ENCODE measurements at places on chromosomes 7 and 10.
A peak's percentile ranks its signal among the peaks of the same experiment; 100 is the strongest.

- DNase-seq: no peak
Measured at GRCh38 chr10:42690449-42691360, 52.3 kb upstream of the ZNF33B start.

DNA sequence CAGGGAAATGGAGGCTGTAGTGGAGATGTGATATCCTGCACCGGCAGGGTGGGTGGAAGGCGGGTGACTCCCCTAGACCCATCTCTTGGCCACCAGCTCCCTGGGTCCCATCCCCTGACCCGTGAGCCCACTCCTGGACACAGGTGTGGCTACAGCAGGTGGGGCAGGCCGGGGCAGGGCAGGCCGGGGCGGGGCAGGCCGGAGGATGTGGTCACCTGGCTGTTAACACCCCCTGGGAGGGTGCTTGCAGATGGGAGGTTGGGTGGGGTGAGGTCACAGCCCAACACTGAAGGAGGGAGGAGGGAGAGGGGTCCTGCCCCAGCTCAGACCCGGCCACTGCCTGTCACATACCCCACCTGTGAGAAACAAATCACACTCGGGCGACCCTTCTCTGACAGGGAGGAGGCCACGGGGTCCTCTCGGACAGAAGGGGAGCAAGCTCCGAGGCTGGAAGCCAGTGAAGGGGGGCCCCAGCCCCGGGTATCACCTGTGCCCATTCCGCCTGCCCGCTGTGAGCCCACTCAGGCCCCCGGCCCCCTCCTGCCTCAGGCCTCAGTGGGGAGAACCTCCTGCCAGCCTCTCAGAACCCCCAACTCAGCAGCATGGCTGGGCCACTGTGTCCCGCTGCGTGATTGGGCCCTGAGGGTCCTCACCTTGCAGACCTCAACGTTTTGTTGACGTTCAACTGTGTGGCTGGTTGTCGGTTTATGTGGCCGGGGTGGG, 74.0 kb downstream of the MICALL2 start:
- DNase-seq: no peak

DNA sequence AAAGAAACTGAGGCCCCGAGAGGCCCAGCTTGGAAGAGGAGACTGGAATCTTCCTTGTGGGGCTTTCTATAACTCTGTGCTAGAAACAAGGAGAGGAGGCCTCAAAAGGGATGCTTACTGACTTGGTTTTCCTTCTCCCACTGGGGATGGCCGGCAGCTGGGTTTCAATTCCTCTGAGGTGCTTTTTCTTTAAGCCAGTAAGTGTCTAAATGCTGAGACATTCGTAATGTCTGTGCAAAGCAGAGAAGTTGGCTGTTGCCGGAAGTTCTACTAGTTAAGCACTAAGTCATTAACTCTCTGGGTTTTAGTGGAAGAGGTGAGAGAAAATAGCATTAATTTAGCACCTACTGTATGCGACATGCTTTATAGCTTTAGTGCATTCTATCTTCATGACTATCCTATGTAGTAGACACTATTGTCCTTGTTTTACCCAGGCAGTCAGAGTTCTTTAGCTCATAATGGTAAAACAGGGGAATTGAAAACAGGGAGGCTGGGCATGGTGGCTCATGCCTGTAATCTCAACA, 135.2 kb downstream of the RGS10 start:
- no peak for DNase-seq

DNA sequence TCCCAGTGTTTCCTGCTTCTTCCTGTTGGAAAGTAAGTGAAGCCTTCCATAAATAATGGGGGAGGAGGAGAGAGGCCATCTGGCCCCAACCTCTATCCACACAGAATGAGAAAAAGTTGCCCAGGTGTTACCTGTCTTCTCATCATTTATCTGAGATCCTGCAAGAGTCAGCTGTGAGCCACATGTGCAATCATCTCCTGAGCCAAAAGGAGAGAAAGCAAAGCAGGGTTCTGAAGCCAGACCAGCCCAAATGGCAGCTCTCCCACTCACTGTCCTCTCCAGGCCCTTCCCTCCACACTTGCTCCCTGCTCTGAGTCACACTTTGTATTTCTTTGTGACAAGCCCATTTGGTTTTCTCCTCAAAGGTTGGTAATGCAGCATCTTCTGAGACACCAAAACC, 65.9 kb downstream of the FAM204A start:
- DNase-seq: no peak

GRCh38 chr10:72828294-72828693, 65.2 kb upstream of the OIT3 start:
- DNase-seq: no peak

DNA sequence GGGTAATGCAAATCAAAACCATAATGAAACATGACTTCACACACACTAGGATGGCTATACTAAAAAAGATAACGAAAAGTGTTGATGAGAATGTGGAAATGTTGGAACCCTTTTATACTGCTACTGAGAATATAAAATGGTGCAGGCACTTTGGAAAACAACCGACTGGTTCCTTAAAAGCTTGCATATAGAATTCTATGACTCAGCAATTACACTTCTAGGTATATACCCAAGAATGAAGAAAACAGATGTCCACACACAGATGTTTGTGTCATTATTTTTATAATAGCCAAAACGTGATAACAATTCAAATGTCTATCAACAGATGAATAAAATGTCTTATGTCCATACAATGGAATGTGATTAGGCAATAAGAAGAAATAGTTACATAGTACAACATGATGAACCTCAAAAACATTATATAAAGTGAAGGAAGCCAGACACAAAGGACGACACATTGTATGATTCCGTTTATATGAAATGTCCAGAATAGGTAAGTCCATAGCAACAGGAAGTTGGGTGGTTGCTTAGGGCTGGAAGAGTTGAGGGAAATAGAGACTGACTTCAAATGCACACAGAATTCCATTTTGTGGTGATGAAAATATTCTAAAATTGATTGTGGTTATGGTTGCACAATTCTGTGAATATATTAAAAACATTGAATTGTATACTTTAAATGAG, 148.3 kb upstream of the PHYHIPL start:
- no peak for DNase-seq

GRCh38 chr7:34454381-34454780, 203.6 kb upstream of the NPSR1 start:
- DNase-seq: no peak

- no peak for DNase-seq
Measured at GRCh38 chr10:131200856-131201470, 110.6 kb downstream of the TCERG1L start.

DNA sequence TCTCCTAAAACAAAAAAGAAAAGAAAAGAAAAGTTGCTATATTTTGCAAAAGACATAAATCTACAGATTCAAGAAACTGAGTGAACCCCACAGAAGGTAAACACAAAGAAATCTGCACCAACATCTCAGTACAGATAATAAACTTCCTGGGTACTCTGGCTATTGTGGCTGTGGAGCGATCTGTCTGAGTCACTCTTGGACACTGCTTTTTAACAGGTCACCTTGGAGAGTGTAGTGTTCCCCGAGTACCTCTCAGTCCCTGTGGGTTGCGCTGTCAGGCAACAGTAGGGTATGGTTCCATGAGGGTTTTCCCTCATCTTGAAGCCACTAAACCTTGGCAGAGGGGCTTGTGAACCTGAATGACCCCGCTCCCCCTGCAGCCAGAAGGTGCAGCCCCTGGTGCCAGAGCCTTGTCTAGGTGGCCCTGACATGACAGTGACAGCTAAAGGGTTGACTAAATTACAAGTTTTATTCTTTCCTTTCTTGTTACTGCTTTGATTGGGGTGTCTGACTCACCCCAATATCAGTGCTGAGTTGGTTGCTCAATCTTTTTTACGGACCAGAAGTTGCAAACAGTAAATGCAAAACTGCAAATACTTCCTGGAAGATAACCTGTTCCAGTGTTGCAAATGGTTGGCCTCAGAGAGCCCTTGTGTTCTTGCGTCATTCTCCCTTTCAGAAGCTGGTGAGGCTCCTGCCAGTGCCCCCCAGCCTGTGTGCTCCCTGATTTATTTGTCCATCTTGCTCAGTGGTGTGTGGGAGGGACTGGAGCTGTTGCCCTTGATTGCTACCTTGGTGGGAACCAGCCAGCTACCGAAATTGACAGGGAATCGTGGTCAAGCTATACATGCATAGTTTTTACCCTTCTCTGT, 30.6 kb downstream of the POR start:
- no peak for DNase-seq

DNA sequence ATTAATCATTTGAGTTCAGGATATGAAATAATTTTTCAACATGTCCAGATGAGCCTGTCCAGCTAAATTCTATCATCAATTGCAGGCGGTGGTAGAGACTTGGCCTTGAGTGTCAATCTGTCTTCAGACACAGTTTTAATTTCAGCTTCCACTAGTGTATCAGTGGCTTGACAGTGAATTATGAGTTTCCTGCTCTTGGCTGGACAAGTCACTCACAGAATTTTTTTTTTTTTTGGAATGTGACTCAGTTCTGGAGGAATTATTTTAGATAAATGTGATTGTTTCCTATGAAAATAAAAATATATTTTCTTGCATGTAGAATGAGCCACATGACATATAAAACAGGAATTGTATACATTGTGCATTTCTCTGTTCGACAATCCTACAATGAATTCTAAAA, 319.9 kb upstream of the AKR1E2 start:
- DNase-seq: no peak

DNA sequence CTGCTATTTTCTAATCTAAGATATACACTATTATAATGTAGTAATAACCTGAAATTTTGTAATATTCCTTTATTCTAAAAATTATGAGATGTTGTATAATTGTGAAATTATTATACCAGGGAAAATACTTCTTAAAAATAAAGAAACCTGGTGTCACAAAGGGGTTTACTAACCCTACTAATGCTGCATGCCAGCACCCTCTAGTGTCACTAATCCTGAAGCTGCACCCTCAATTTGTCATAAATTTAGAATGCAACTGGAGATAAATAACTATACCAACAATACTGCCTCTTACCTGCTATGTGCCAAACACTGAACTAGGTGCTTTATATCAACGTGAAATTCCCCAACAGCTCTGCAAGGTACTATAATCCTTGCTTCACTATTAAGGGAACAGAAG, 30.8 kb downstream of the TM9SF3 start:
- DNase-seq: no peak

- no peak for DNase-seq
Measured at GRCh38 chr7:22969010-22969431, 44.9 kb downstream of the HYCC1 start.

- DNase-seq: no peak
Measured at GRCh38 chr10:86851328-86852207, 95.1 kb downstream of the BMPR1A start.

DNA sequence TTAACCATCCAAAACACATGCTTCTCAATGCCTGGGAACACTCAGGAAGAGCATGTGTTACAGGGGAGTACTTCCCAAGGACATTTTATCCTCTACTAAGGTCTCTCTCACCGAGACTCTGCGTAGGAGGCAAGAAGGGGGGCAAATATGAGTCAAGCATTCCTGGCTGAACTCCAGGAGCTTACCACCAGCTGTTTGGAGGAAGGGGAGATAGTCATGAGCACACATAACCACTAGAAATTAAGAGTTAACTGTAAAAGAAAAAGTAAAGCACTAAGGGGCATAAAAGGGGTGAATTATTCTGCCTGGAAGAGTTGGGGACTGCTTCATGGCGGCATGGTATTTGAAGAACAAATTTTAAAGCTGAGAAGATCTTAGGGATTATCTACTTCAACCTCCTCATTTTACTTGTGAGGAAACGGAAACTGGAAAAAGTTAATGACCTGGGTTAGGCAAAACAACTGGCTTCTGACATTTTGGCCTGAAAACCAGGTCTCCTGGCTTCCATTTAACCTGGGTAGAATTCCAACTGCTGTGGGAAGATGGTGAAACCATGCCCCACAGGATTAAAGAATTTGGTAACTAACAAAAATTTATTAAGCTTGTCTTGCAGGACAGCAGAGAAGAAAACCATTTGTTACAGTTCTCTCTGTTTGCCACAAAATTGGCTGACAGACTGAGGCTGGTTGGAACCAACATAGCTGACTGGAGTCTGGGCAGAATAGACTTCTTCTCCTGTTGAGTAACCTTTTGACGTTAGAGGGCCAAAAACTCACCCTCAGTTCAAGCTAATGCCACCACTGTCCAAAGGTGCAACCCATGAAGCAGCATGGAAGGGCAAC, 85.5 kb downstream of the SLC25A13 start:
- no peak for DNase-seq

- DNase-seq: no peak
Measured at GRCh38 chr10:73406846-73407245, 7.0 kb downstream of the ANXA7 start.

GRCh38 chr7:122362473-122362872, 57.9 kb upstream of the FEZF1 start:
- no peak for DNase-seq

GRCh38 chr7:139602143-139602722, 78.7 kb downstream of the CLEC2L start:
- no peak for DNase-seq

DNA sequence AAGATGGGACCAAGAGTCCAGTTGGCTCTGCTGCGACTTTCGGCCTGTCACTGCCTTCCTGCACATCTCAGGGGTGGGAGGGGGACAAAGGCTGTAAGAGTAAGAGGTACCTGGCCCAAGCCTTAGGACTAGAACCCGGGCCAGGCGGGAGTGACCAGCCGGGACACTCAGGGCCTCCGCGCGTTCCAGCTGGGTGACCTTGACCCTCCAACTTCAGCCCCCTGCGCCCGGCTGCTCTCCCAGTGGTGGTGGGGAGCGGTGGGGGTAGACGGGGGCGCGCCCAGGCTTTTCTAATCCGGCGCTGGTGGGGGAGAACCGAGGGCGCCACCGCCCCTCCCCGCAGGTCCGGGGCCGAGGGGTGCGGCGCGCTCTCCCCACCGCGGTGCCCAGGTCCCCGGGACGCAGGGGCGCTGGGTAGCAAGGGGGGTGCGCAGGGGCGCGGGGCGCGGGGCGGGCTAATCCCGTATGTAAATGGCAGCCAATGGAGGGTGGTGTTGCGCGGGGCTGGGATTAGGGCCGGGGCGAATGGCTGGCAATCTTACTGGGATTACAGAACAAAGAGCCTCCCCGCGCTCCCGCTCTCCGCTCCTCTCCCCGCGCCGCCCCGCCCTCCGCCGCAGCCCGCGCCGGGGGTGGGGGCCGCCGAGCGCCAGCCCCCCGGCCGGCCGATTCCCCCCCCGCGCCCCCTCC, at the start of gene GTF2IRD1:
Gene GTF2IRD1 (plus strand): TSS at position 585 of the 690 bp plus-strand sequence. CDS start 54,175 bp downstream, outside the sequence.
- peak; percentile 33 for DNase-seq

- DNase-seq: no peak
Measured at GRCh38 chr10:64394744-64395143, 873.5 kb downstream of the REEP3 start.

DNA sequence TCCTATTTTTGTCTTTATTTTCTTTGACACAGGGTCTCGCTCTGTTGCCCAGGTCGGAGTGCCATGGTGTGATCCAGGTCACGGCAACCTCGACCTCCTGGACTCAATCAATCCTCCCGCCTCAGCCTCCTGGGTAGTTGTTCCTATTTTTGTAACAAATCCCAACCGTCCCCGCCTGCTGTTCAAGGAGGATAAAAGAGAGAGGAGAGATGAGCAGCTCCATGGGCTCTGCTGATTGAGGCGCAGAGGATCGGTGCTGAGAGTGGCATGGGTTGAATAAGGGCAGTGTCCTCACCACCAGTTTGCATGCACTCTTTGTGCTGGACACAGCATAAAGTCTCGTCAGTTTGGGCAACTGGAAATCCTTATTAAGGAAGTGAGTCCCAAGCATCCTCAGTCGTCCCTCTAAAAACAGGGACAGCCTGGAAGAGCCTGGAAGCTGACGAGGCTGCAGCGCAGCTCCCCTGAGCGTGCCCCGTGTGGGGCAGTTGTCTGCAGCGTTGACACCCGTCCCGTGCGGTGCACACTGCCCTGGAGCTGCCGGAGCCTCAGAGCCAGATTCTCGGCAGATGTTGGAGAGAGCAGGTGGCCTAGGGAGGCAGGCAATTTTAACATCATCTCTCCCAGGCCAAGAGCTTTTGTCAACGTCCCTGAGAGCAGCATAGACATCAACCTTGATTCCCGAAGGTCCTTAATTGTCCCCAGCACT, 404.2 kb upstream of the RNF32 start:
- no peak for DNase-seq

- no peak for DNase-seq
Measured at GRCh38 chr10:76115471-76116155, 684.2 kb downstream of the LRMDA start.

Measured in stimulated activated CD4-positive, alpha-beta T cell treated with anti-CD3 and anti-CD28 coated beads, Interleukin-12 subunit alpha, Interleukin-12 subunit beta, amount 100 ng/mL, for 4 hours (primary cell).